ENCODE measurements at places on chromosomes 13 and 19.

DNA sequence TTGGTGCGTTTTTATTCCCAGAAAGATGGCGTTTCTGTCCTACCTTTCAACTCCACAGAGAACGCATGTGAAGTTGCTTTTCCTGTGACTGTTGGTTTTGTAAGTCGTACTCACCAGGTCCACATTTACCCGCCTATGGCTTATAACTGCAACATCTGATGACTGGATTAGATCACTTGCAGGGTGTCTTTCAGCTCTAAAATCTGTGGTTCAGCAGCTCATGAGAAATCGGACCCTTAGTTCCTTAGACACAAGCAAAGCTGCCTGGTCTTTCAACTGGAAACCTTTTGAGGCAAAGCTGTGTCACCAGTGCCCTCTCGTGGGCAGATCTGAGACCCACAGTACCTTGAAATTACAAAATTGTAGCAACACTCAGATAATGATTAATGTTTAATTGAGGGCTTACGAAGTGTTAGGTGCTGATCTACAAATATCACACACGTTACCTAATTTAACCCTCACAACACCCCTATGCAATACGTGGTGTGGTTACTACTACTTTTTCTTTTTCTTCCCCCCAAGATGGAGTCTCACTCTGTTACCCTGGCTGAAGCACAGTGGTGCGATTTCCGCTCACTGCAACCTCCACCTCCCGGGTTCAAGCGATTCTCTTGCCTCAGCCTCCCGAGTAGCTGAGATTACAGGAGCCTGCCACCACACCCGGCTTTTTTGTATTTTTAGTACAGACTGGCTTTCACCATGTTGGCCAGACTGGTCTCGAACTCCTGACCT lies 65.4 kb downstream of the RUBCNL start:
- peak; percentile 81 for DNase-seq

- DNase-seq, result no peak
These were observed 994.7 kb upstream of the MIR17HG start for GRCh38 chr13:90352763-90353162.

- DNase-seq, result no peak
These were observed 28.8 kb upstream of the LRCH1 start for GRCh38 chr13:46523972-46524752.

DNA sequence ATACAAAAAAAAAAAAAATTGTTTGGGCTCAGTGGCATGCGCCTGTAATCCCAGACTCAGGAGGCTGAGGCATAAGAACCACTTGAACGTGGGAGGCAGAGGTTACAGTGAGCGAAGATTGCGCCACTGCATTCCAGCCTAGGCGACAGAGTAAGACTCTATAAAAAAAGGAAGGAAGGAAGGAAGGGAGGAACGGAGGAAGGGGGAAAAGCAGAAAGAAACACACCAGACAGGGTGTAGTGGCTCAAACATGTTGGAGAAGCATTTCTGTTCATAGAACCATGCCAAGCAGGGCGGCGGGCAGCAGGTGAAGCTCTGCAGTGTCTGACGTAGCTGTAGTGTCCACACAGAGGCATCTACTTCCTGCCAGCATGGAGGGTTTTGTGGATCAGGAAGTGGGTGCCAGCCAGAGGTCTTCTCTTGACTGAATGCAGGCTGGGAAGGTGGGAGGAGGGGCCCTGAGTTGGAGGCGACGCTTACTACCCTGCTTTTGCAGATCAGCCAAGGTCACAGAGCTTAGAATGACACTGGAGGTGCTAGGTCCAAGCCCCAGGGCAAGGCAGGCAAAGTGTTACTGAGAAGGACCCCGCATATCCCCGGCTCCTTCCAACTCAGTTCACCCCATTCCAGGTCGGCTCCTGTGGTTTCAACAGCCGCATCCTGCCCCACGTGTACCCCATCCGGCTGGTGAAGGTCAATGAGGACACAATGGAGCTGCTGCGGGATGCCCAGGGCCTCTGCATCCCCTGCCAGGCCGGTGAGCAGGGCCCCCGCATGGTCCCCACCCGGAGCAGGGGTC lies 11.6 kb upstream of the PGLS start:
- DNase-seq, result no peak

DNA sequence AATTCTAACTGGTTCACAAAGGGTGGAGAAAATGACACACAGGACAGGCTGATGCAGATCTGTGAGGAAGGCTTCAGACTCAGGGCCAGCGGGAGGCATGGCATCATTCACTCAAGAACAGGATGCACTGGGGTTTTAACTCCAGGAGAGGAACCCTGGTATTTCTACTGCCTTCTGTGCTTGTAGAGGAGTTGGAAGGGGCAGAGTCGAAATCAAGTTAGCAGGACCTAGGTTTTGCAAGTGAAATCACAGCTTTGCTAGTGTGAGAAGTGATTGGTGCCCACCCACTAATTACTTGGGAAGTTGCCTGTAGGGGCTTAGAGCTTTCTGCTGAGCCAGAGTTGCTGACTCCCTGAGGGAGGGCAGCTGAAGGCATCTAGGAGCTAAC lies 92.7 kb downstream of the AKAP11 start:
- no peak for DNase-seq

- no peak for DNase-seq
These were observed 242.2 kb upstream of the EDNRB start for GRCh38 chr13:78160793-78161192.

GRCh38 chr13:101917475-101917810 lies 465.0 kb downstream of the ITGBL1 start:
- no peak for DNase-seq

- no peak for DNase-seq
These were observed 2.4 kb downstream of the RAB3D start for GRCh38 chr19:11337080-11337479.

GRCh38 chr13:43510956-43511901 lies 275.5 kb downstream of the ENOX1 start:
- no peak for DNase-seq

- no peak for DNase-seq
These were observed 24.5 kb upstream of the FREM2 start for GRCh38 chr13:38662362-38662761.

All from activated CD4-positive, alpha-beta T cell treated with anti-CD3 and anti-CD28 coated beads for 48 hours (primary cell).